KG1 (cell line): ENCODE measurements at places on chromosomes 13 and 19.

GRCh38 chr13:66830940-66831716 lies 399.0 kb downstream of the PCDH9 start:
- DNase-seq = no peak

DNA sequence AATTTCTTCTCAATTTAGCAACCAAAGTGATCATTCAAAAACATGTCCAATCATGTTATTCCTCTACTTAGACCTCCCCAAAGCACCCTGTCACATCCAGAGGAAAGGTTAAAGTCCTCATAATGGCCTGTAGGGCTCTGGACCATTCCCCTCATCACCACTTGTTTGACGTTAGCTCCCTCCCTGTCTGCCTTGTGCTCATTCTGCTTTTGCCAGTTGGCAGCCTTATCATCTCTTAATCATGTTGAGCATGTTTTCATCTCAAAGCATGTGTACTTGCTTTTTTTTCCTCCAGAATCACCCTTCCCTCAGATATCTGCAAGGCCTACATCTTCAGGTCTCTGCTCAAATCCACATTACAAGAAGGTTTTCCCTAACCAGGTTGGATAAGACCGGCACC lies 25.9 kb downstream of the UBAC2 start:
- DNase-seq = no peak

GRCh38 chr13:95137096-95137495 lies 164.2 kb downstream of the ABCC4 start:
- DNase-seq = peak; percentile 13

- DNase-seq = no peak
Measured at GRCh38 chr19:12555456-12555930, 4.2 kb upstream of the ZNF564 start.

DNA sequence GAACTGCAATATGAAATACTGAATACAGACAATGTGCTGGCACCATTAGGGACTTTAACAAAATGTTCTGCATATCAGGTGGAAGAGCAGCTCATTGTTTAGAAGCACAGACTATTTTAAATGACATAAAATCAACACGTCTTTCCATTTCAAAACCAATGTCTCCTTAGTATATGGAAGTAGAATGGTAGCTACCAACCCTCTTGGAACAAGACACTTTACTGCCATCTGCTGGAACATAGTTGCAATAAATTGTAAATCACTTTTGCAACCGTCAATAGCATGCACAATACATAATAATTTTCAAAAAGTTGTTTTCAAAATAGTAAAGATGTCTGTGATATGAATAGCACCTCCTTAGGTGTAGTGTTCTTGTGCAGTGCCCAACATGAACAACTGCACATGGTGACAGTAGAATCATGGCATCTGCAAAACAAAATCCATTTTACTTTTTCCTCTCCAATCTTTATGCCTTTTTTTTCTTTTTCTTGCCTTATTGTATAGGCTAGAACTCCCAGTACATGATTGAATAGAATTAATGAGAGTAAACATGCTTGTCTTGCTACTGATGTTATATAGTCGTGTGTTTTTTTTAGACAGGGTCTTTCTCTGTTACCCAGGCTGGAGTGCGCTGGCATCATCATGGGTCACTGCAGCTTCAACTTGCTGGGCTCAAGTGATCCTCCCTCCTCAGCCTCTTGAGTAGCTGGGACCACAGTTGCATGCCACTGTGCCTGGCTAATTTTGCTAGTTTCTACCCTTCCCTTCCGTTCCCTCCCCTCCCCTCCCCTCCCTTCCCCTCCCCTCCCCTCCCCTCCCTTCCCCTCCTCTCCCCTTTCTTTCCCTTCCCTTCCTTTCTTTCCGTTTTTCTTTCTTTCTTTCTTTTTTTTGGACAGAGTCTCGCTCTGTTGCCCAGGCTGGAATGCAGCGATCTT lies 7.8 kb upstream of the LYPD5 start:
- DNase-seq = peak; percentile 24
